Upper lobe of left lung (tissue), 6 donors: ENCODE measurements at places on chromosomes 2 and 18. TPM values are rescaled to one million over a fixed set of nuclear protein-coding genes. Genes with fewer than 3 reads are reported as not detected.

DNA sequence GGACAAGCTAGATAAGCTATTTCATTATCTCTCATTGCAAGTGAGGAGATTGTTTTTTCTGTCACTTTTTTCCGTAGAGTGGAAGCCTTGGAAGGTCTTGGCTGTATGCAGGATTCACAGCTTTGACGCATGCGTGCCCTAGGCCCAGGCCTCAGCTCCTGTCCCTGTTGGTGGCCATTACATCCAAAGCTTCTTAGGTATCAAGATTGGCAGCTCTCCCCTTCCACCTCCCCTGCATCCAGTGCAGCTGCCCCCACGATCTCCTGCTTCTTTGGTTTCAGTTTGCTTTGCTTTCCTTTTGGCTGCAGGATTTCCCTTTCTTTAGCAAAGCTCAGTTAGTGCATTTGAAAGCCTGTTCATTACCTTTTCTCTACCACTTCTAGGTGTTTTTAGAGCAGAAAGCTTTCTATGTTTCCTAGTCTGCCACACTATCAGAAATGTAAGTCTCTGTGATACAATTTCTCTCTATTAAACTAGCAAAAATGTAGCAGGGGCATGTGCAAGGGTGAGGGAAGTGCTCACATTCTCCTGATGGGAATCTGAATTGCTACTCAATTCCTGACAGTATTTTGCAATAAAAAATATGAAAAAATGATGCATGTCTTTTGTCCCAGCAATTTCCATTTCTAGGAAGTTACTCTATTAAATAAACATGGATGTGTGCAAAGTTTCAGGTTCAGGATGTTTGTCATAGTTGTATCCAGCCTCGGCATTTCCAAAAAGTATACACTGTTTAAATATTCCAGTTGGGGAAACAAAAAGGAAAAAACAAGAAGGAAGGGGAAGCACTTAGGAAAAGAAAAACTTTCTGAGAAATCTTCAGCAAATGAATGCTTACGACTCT is 91.2 kb downstream of the LIPG start:
- no peaks in the 10 kb centered on the region for H3K36me3 ChIP-seq
- DNase-seq = no peak

GRCh38 chr2:118858485-118859156 is 11.2 kb upstream of the EN1 start:
- H3K36me3 ChIP-seq = no peaks in the 10 kb centered on the region
- DNase-seq = peak; percentile 80
- peaks cover 20% of the 10 kb centered on the region for H3K4me1 ChIP-seq
- H3K4me3 ChIP-seq = no peak overlapping the region
- peaks cover 63% of the 10 kb centered on the region for H3K27me3 ChIP-seq

DNA sequence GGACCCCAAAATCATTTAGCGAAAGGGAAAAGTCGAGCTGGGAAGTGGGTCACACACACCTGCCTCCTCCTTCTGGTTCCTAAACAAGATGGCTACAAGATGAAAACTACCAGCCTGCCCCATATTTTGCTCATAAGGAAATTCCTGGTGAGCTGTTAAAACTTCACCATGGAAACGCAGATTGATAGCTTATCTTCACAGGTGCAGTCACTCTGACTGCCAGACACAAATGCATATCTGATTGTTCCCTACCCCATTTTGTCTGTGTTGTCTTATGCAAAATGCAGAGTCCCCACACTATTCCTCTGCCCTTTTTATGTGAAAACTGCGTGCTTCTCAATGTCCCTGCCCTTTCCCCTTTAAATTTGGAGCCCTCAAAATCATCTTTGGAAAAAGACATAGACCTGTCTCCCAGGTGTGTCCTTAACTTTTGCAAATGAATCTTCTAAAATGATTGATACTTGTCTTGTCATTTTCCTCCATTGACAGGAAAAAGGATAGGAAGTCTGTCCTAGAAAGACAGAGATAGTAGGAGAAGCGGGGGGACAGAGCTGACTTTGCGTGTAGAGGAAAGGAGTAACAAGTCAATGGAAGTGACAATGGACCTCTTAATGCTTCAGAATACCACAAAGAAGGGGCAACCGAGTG is 38.9 kb upstream of the THOC1 start:
- no peak overlapping the region for H3K27ac ChIP-seq
- no peaks in the 10 kb centered on the region for H3K4me1 ChIP-seq
- H3K27me3 ChIP-seq = no peaks in the 10 kb centered on the region

DOK6 gene
- total RNA-seq = 6.1 TPM
